ENCODE measurements at places on chromosomes 1 and 21.
A peak's percentile ranks its signal among the peaks of the same experiment; 100 is the strongest.

DNA sequence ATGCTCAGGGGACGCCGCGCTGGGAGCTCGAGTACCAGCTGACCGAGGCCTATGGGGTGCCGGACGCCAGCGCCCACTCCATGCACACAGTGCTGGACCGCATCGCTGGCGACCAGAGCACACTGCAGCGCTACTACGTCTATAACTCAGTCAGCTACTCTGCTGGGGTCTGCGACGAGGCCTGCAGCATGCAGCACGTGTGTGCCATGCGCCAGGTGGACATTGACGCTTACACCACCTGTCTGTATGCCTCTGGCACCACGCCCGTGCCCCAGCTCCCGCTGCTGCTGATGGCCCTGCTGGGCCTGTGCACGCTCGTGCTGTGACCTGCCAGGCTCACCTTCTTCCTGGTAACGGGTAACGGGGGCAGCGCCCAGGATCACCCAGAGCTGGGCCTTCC is 1.3 kb upstream of the XKR8 start:
- DNase-seq, result no peak

DNA sequence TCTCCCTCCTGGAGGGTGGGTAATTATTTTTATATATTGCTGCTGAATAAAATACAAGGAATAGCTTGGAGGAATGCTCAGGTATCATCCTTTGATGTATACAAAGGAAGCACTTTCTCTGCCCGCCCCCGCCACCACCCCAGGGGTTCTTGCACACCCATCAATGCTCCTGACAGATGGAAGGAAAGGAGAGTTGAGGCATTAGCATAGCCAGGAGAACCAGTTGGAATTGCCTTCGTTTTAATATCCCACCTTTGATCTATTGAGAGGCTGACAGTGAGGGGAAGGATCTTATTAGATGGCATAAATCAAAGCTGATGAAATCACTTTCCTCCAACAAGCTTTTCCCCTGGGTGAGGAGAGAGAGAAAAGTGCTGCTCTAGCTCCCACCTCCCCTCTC is 71.1 kb downstream of the LGR6 start:
- DNase-seq, result no peak

GRCh38 chr21:35932232-35932911 is 128.0 kb downstream of the SETD4 start:
- DNase-seq, result peak; percentile 80

DNA sequence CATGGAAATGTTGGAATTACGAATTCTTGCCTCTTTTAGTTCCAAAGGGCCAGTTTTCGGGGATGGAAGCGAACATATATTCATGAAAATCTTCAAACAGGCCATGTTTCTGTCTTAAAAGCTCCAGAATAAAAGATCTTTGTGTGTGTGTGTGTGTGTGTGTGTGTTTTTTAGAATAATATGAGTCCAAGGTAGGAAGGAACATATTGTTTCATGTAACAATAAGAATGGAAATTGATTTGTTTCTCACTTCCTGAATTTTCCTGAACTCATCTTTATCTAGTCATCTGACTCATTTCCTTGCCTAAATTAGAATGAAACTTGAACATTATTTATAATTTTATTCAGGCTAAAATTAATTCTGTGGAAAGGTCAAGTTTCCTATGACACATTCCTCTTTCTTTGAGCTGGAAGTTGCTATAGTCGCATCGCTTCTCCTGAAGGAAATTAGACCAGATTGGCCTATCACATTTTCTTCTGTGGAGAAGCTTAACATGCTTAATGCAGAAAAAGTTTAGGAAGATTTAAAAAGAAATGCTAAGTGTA is 805.1 kb upstream of the ADAMTS5 start:
- DNase-seq, result no peak

DNA sequence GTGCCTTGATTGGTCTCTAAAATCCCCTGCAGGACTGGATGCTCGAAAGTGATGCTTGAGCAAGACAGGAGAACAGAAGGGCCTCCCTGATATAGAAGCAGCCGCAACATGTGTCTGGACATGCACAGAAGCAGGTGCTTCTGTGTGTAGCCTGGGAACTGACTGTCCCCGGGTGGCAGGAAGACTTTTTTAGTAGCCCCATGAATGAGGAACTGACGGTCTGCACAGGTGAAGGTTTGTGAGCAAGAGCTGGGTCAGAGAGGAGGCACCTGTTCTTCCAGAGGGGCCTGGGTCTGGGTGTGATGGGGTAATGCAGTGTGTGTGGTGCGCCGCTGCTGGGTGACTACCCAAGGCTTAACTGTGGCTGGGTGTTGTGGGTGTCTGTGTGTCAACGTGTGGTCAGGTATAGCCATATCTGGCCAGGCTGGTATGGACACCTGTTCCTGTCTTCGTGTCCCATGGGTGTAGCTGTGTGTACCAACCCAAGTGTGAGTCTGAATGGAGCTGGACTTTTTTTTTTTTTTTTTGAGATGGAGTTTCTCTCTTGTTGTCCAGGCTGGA is 39.1 kb upstream of the FOXO6 start:
- DNase-seq, result no peak

- no peak for DNase-seq
Measured at GRCh38 chr21:45579383-45580180, 37.3 kb upstream of the SLC19A1 start.

GRCh38 chr1:155858800-155859233 is 550 bp upstream of the SYT11 start:
- no peak for DNase-seq

DNA sequence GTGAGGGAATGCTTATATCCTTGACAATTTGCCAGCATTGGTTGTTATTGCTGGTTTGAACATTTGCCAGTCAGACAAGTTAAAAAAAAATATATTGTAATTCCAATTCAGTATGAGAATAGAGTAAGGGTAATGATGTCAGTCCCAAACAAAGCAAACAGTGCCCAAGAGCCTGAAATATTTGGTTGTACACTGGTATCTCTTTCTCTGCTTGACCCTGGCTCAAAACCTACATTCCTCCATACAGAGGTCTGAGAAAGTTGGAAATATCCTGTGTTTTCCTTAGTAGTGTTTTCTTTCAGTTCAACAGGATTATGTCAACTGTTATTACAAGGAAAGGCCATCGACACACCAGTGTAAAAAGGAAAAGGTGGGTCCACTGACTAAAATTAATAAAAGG is 145.6 kb downstream of the MRPL39 start:
- no peak for DNase-seq

GRCh38 chr1:223720971-223721591 is 8.7 kb downstream of the CAPN2 start:
- no peak for DNase-seq

- no peak for DNase-seq
Measured at GRCh38 chr1:7346600-7347570, 424.2 kb upstream of the VAMP3 start.

DNA sequence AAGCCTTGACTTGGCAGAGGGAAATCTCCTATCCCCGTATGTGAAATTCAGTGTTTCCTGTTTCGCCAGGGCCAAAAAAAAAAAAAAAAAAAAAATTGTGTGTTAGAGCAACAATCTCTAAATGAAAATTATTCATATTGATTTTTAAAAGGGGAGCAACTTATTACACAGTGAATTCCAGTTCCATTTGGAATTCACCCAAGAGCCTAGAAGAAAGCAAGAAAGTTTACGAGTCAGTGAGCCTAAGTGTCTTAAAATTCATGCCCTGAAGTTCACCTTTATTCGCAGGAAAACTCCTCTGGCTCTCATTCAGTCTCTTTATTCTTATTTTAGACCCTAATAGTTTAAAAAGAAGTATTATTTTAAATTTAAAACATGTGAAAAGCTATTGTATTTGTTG is 42.1 kb upstream of the HUNK start:
- DNase-seq, result no peak

DNA sequence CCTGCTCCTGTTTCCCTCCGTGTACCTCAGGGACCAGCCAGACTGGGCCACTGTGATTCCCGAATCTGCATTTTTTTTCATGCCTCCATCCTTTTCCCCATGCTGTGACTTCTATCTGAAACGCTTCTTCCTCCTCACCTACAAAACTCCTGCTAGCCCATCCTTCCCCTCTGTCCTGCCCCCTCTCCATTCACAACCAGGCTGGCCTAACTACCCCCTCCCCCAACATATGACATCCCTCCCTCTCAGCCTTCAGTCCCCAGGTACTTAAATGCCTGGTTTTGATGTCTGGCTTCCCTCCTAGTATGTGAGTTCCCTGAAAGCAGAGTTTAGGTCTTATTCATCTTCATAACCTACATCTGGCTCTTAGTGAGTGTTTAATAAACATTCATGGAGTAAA is 82.7 kb downstream of the TAS1R2 start:
- DNase-seq, result no peak

DNA sequence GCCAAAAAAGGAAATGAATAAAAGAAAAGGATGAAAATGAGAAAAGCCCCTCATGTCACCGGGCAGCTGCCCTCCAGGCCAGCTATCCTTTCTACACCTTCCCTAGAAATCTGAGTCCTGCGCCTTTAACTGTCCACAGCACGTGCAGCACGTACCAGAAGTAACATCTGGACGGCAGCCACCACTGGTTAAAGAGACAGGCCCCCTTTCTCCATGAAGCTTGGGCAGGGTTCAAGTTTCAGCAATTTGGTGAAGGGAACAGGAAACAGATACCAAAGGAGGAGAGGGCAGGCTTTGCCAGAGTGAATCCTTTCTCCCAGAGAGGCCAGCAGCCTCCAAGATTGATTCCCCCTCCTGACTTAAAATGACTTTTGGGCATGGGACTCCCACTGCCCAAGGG is 3.6 kb upstream of the KIAA2013 start:
- DNase-seq, result peak; percentile 40

GRCh38 chr1:19220080-19220846 is 10.2 kb upstream of the UBR4 start:
- DNase-seq, result no peak

DNA sequence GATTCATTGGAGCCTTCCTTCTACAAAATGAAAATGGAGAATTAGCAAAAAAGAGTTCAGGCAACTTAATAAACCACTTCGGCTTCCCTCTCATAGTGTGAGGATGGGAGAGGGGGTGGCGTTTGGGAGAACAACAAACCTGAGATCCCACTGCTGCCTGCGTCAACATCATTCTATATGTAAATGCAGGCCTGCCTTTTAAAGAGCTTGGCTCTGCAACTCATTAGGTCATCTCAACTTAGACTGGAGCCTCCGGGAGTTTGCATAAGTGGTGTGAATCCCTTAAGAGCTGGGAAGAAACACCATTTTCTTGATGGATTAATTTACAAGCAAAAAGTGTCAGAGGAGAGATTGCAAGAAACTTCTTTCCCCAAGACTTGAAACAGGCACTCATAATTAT is 127.6 kb upstream of the DAB1 start:
- no peak for DNase-seq

GRCh38 chr1:42044346-42044745 is 108.9 kb upstream of the GUCA2B start:
- no peak for DNase-seq

GRCh38 chr1:44594871-44595735 is 79.2 kb downstream of the TMEM53 start:
- peak; percentile 62 for DNase-seq

GRCh38 chr1:145858901-145859490 is at the start of gene PIAS3:
TSS of gene PIAS3 (minus strand) at chr1:145859081. CDS start at chr1:145858990, 91 bp downstream.
- DNase-seq, result peak; percentile 90

GRCh38 chr1:226737819-226738420 is 1.2 kb downstream of the ITPKB start:
- peak; percentile 50 for DNase-seq

- no peak for DNase-seq
Measured at GRCh38 chr1:101388904-101389546, 152.2 kb downstream of the S1PR1 start.

DNA sequence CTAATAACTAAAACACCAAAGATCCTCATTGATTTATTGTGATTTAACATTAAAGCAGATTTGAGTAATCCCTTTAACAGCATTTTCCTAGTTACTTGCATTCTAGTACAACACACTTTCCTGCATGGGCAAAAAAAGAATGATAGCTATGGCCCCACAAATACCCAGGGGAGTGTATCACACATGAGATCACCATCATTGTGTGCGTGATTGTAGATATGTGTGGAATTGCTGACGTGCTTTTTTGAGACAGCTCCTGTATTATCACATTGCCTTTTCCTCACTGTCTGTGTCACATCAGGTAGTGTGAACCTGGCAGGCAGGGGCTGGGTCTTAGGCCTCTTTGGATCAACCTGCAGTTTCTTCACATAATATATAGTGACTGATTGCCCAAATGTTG is 48.5 kb upstream of the SAMD13 start:
- DNase-seq, result no peak

- DNase-seq, result no peak
Measured at GRCh38 chr1:49297783-49298182, 521.1 kb upstream of the BEND5 start.

GRCh38 chr1:87242445-87243185 is 86.1 kb upstream of the LMO4 start:
- DNase-seq, result no peak

DNA sequence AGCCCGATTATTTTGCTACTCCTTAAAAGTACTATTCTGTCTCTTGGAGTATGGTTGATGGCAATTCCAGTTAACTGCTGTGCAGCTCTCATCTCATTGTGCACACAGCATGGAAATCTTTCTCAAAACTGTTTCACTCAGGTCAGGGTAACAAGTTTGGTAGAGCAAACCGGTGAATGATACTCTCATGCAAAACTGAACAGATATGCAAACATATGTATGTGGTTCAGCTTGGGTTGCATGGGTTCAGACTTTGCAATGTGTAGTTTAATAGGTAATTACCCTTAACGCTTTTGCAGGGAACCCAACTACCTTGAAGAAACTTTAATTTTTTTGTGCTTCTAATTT is 2.2 kb downstream of the GADD45A start:
- DNase-seq, result no peak

- DNase-seq, result no peak
Measured at GRCh38 chr1:33281554-33282303, 25.4 kb downstream of the ZNF362 start.

- no peak for DNase-seq
Measured at GRCh38 chr1:33357099-33357498, 36.2 kb upstream of the A3GALT2 start.

GRCh38 chr1:206145771-206146290 is 28.6 kb upstream of the AVPR1B start:
- no peak for DNase-seq

- DNase-seq, result no peak
Measured at GRCh38 chr1:118333601-118334210, 148.7 kb upstream of the SPAG17 start.

- DNase-seq, result no peak
Measured at GRCh38 chr1:156998840-156999500, 46.6 kb downstream of the ARHGEF11 start.

DNA sequence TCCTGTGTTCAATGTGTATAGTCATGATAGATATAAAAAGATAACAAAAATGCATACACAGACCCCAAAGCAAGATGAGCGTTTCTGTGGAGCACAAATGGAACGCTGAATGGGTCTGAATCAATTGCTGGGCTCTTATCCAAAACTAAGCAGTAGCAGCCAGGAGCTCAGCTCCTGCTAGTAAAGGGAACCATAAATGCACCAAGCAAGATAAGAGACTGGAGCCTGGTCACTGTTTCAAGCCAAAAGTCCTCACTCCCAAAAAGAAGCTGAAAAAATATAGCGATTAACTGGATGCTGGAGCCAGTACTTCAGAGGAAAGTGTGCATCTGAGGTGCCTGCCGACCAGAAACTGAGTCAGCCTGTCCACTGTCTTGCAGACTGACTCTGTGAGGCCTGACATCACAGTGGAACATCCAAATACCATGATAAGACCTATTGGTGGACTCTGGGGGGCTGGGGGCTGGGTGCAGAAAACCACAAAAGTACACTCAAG is 68.9 kb downstream of the LRRC8C start:
- no peak for DNase-seq

- DNase-seq, result no peak
Measured at GRCh38 chr1:217721692-217722091, 90.5 kb downstream of the SPATA17 start.

- DNase-seq, result no peak
Measured at GRCh38 chr21:42597487-42598158, 55.8 kb upstream of the PDE9A start.

- peak; percentile 46 for DNase-seq
Measured at GRCh38 chr1:77126307-77126706, 92.9 kb downstream of the PIGK start.

Measured in NCI-H1092 treated with DMSO at 0.1 percent for 48 hours (cell line).